ENCODE measurements at places on chromosomes 16 and 17.

- DNase-seq: no peak
Observed at GRCh38 chr16:67163164-67163998, 1.2 kb upstream of the HSF4 start.

DNA sequence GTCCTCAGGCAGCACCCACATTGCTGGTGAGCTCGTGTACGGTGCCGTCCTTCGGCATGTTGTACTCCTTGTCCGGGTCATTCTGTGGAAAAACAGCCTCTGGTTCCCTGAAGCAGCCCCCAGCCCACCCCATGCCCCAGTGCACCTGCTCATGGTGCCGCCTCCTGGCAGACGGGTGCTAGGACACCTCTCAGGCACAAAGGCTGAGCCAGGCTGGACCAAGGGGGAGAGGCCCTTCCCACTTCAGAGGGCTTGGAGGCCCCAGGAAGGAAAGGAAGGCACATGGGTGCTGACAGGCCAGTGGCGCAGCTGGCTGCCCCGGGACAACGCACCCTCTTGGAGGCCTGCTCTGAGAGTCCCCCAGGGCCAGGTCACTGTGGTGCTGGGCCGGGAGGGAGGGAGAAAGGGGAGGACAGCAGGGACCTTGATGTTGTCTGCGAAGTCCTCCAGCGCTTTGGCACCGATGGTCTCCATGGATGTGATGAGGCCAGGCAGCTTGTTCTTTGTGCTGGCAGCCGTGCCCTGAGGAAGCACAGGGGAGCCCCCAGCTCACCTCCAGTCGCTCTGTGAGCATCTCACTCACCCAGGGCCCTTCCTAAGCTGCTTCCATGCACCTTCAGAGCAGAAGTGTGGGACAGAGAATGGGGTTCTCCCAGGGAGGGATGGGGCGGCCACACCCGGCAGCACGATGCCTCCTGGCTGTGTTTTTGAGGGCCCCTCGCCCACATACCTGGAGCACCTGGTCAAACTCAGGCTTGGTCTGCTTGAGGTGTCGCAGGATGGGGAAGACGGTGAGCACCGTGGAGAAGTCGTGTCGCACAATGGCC is 9.3 kb downstream of the ZACN start:
- DNase-seq: no peak

- DNase-seq: no peak
Observed at GRCh38 chr17:41524261-41524660, 3.8 kb downstream of the KRT19 start.

GRCh38 chr17:16870253-16871245 is 101.4 kb downstream of the TNFRSF13B start:
- no peak for DNase-seq

DNA sequence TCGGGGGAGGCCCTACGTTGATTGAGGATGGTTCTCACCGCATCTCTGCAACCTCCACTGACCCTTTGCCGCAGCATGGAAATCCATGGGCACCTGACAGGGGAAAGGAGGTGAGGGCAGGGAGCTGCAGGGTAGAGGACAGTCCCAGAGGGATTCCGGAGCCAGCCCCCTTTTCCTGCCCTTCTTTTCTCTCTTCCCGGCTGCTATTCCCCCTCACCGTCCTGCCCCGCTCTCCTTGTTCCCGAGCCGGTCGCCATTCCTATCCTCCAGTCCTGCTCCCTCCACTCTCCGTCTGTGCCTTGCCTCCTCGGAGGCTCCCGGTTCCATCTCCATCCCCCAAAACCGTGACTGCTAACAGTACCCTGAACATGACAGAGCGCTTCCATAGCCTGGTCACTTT is 4.8 kb downstream of the SPATA32 start:
- no peak for DNase-seq
